ENCODE measurements at places on chromosomes 12 and 14.
A peak's percentile ranks its signal among the peaks of the same experiment; 100 is the strongest.

- DNase-seq = no peak
These were observed 15.6 kb downstream of the LGR5 start for GRCh38 chr12:71455028-71455737.

- no peak for DNase-seq
These were observed 78.0 kb downstream of the B4GALNT3 start for GRCh38 chr12:537772-538171.

DNA sequence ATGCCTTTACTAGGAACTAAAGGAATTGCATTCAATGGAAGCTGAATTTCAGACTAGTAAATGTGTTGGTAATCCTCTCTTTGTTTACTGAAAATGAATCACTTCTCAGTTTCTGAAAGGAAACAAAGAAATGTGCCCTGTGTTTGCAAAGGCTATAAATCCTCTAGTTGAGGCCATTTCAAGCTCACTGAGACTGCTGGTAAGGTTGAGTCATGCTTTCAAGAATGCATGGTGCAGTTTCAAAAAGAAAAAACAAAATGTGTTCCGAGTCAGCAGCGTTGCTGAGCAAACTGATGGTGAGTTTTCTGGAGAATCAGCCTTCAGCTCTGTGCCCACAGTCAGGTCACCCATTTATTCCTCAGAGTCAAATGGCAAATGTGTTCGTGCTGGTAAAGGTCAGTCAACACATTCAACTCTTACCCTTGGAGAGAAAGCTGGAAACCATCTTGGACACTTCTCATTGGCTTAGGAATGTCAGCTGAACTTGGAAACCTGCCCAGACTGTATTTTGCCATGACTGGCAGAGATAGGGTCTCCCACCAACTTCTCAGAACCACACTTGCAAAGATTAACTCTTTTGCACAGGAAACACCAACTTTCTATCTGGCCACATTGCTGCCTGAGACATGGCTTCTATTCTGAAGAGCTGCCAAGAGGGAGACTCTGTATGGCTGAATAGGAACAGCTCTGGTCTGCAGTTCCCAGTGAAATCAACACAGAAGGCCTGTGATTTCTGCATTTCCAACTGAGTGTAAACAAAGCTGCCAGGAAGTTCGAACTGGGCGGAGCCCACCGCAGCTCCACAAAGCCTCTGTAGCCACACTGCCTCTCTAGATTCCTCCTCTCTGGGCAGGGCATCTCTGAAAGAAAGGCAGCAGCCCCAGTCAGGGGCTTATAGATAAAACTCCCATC lies 484.4 kb downstream of the ATP23 start:
- DNase-seq = peak; percentile 9

DNA sequence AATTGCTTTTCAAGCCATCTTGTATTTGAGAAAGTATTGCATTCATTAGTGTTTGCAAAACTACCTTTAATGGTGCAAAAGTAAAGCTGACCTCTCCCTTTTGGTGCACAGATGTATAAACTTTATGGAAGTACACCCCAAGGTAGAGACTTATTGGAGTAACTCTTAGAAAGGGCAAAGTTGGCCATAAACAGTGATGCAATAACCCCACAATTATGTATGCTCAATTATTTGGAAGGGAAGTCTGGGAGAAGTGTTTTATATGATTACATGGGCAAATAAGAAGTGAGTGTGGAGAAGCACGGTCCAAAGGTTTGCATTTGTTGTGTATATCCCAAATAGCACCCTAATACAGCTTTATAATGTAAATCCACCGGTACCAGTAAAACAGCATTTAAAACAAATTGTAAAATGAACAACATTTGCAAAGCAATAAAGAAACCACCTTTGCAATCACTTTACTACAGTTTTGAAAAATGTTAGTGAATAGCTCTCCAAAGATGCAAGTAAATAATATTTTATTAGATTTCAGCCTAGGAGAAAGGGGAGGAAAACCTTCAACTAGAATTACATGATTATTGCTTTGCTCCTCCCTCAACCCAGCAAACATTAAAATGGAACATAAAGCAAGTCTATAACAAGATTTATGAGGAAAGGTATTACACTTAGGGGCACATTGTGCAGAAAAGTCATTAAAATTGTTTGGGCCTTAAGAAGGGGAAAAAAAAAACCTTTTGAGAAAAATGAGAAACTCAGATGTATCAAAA lies 70.5 kb downstream of the HMGA2 start:
- no peak for DNase-seq

GRCh38 chr14:21093018-21093417 lies 5.4 kb downstream of the ZNF219 start:
- no peak for DNase-seq

GRCh38 chr12:41287500-41288141 lies 99.5 kb downstream of the PDZRN4 start:
- DNase-seq = no peak

DNA sequence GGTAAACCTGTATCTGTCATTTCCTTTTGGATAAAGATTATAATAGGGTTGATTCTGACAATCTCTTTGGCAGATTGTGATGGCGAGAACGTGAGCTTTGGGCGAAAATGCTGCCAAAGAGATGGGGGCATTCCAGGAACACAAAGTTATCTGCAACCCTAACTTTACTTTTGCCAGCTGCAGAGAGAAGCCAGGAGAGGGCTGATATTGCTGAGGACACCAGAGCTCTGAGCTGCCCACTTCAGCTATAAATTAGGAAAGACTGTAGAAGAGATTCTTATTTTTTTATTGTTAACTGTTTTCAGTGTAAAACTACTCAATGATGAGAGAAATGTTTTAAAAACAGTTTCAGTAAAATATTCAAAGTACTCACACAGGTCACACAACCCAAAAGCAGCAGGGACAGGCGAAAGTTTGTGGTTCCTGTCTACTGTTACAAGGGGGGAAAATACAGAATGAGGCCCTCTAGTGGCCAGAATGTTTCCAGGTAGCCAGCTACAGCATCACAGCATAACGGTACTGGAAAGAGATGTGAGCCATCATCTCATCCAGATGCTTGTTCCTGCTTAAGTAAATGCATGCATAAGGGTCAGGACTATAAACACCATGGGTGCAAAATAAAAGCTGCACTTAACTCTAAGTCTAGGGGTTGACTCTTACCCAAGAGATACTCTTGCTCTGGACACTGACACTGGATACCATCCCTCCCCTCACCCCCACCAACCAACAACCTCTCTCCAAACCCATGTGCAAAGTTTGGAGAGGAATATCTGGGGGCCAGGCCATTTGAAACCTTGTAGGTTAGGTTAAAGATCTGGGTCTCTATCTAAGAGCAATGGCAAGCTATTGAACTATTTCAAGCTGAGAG lies 498.4 kb downstream of the RMST start:
- no peak for DNase-seq

DNA sequence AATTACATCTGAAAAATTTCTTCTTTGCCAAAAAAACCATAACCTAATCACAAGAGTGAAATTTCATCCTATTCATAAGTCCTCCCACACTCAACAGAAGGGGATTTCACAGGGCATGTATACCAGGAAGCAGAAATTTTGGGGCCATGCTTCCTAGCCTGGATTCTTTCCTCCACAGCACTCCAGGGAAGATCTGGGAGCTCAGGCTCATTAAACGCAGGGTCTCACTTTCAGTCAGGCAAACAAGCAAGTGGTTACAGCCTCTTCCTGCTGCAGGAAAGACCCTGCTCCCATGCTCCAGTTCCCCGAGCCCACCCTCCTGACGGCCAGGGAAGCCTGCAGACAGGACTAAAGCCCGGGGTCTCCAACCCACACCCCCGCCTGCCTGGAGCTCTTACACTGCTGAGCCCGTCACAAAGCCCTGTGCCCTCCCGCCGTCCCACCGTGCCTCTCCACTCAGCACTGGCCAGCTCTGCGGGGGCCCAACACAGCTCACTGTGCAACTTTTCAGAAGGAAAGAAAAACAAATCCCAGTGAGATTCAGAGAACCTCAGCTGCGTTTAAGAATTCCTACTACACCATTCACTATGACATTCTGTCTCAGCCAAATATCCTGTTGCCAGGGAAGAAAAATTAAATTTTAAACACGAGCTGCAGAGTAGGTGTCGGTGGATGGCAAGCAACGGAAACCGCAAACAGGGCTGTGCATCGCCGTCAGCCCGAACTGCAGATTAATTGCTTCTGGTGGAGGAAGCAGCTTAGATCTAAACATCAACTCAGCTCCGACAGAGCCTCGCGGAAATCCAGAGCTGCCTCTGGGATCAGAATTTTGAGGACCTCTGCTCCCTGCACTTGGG lies 106.7 kb upstream of the SFSWAP start:
- peak; percentile 29 for DNase-seq

GRCh38 chr12:20653871-20654270 lies 41.3 kb upstream of the SLCO1C1 start:
- DNase-seq = no peak

DNA sequence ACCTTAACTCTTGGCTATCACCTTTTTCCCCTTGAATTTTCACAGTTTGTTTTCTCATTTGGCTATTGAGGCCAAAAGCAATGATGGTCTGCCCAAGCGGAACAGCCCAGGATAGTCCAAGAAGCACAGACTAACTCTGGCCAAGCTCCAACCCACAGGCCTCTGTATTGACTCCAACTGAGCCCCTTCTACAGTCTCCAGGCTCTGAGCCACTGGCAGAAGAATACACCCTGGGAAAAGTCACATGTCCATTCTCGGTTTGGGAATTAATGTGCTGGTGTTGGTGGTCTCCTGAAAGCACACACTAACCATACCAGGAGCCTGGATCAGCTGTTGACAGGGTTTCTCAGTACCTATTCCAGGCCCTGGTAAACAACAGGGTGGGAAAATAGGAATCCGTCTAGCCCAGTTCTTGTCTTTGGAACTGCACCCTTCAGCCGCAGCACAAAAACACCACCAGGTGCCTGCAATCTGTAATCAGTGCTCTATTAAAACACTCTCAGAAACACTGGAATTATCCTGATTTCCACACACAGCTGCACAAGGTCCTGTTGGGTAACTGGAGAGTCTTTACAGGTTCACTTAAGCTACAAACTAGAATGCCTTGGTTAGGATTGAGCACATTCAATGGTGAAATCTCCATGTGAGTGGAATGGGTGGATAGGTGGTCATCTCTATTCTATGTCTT lies 63.6 kb downstream of the STXBP6 start:
- no peak for DNase-seq

- no peak for DNase-seq
These were observed 15.9 kb downstream of the BHLHE41 start for GRCh38 chr12:26108915-26109314.

DNA sequence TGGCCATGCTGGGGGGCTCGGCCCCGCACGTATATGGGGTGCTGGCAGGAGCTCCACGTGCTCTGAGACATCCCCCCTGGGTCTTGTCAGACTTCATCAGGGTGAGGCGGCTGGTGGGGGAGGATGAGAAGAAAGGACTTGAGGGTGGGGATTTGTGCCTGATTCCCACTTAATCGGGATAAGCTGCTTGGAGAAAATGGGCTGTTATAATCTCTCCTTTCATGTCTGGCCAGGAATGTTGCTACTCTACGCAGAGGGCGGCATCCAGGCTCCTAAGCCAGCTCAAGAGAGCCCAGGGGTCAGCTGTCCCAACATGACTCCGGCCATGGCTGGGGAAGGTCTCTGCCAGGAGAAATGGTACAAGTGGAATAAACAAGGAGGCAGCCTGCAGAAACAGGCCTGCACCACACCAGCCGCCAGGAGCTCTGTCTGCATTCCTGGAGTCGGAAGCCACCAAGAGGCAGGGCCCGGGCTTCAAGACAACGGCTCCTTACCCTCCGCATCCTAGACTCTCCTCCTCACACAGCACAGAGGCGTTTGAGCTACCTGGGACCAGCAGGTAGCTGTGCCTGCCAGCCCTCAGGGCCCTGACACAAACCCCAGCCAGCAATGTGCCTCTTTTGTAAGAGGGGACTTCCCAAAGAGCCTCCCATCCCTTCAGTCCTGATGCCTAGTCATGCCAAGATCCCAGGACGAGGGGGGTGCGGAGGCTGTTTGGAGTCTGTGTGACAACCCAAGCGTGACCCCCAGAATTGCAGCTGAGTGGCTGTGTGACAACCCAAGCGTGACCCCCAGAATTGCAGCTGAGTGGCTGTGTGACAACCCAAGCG lies 195.8 kb upstream of the DIO3 start:
- no peak for DNase-seq

DNA sequence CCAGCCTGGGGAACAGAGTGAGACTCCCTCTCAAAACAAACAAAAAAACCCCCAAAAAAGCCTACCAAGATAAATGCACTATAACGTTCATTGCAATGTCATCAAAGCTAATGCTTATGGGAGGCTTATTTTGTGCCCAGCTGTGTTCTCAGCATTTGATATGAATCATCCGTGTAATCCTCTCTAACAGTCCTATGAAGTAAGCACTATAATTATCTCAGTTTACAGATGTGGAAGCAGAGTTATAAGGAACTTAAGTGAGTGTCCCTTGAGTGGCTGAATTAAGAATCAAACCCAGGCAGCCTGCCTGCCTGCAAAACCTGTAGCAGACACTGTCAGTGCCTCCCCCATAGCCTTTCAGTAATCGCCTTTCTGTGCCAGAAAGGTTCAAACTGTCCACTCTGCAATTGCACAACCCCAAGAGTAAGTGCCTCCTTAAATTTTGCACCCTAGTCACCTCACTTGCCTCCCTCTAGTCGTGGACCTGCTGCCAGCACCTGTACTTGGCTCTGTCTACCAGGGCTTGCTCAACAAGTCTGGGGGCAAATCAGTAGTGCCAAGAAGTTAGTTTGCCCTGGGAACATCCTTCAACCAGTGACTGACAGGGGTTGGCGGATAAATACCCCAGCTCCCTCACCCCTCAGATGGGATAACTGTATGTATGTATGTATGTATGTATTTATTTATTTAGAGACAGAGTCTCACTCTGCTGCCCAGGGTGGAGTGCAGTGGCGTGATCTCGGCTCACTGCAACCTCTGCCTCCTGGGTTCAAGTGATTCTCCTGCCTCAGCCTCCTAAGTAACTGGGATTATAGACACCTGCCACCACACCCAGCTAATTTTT lies 23.8 kb upstream of the PPP1CC start:
- DNase-seq = no peak

GRCh38 chr12:83059107-83059506 lies 372.4 kb downstream of the TMTC2 start:
- DNase-seq = no peak

- DNase-seq = no peak
These were observed 18.5 kb upstream of the EML1 start for GRCh38 chr14:99774556-99775307.

GRCh38 chr12:85874031-85874461 lies at the start of gene NTS:
TSS of gene NTS (plus strand) at chr12:85874295. CDS start at chr12:85874404, 109 bp downstream.
- no peak for DNase-seq

DNA sequence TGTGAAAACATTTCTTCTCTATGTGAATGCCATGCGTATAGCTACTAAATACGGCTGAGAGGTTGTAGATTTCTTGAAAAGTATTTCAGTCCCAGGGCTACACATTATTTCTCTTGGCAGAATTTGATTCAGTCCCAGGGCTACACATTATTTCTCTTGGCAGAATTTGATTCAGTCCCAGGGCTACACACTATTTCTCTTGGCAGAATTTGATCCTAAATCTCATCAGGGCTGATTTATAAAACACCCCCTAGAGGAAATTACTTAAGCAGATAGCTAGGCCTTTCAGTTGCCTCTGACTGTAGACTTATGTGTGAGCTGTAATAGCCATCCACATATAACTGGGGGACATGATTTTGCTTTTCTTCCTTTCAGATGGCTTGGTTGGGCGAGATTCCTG lies 50.4 kb downstream of the AK7 start:
- no peak for DNase-seq
